ENCODE measurements at places on chromosomes 3 and 15.

DNA sequence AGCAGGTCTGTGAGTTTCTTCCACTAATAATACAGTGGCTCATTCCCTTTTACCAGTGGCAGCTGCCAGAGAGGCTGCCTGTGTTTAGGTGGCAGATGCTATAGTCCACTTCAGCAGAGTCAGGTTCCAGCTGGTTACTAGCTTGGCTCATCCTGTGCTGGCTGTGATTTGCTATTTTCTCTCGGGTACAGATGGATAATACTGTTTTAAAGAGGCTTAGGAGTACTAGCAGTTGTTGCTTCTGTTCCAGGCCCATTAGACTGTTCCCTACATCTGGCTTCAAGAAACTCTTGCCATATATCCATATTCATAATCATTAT is 41.0 kb downstream of the ZNF609 start:
- peak; percentile 25 for DNase-seq

GRCh38 chr3:97389936-97390335 is 374.6 kb upstream of the ARL6 start:
- peak; percentile 7 for DNase-seq

DNA sequence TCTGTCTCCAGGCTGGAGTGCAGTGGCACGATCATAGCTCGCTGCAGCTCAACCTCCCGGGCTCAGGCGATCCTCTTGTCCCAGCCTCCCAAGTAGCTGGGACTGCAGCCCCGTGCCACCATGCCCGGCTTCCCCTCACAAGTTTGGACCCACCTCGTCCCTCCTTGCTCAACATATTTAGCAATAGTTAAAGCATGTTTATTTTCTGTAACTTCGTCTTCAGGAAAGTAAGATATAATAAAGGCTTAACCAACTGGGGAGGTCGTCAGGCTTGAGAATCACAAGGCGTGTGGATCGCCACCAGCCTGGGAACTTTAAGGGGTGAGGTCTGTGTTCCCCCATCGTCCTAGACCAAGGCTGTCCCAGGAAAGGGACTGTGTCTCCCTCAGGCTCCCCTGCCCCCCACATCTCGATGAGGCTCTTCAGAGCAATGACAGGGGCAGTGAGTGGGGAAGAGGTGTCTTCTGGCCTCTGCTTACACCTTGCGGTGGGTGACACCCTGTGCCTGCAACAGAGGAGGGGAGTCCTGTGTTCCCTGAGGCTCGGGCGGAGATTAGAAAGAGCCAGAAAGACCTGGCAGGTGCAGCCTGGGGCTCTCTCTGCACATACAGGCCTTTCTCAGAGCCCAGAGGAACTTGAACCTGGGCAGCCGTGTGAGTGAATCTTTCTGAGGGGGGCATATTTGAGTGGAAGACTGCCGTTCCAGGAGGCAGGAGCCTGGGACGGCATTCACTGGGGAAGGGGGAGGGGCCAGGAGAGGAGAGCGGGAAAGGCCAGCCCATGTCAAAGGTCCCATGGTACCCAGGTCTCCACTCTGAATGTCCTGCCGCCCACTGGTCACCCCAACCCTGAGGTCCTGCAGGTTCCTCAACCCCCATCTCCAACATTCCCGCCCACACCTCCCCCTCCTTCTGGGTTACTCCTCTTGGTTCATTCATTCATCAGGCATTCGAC is 152.3 kb downstream of the SMAD6 start:
- DNase-seq: no peak

DNA sequence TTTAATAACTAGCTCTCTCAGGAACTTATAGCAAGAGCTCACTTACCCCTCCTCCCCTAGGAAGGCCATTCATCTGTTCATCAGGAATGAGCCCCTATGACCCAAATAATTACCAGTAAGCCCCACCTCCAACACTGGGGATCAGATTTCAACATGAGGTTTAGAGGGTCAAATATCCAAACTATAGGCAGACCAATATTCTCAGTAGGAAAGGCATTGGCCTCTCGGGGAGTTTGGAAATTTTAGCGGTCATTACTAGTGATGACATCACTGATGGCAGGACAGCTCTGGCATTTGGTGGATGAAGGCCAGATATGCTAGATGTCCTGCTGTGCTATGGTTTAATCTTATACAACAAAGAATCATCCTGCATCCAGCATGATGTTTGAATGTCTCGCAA is 15.2 kb upstream of the CD47 start:
- DNase-seq: no peak

DNA sequence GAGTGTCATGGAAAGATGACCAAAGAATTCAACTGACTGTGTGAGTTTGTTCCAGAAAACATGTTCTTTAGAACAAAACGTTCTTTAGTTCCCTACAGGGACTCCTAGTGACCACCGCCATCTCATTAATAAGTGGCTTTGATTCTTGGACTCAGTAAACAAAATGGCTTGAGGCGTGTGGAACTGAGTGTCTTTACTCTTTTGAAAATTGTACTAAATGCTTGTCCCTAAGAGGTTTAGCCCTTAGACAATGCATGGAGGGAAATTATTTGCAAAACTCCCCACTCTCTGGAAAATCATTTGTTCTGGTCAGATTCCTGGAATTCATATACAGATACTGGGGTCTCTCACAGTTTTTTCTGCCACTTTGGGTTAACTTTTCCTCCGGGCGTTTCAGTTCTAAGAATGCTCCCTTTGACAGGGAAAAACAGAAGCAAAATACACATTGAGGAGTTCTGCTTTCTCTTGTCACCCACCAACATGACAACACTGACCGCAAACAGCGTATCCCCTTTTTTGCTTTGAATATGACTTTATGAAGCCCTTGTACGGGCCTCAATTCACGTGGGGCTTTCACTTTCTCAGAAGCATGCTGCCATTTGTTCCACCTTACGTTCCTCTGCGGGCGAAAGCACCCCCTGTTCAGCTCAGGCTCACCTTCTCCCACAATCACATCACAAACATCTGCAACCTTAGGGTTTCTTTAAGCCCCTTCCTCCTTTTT is 15.3 kb upstream of the NRROS start:
- no peak for DNase-seq

DNA sequence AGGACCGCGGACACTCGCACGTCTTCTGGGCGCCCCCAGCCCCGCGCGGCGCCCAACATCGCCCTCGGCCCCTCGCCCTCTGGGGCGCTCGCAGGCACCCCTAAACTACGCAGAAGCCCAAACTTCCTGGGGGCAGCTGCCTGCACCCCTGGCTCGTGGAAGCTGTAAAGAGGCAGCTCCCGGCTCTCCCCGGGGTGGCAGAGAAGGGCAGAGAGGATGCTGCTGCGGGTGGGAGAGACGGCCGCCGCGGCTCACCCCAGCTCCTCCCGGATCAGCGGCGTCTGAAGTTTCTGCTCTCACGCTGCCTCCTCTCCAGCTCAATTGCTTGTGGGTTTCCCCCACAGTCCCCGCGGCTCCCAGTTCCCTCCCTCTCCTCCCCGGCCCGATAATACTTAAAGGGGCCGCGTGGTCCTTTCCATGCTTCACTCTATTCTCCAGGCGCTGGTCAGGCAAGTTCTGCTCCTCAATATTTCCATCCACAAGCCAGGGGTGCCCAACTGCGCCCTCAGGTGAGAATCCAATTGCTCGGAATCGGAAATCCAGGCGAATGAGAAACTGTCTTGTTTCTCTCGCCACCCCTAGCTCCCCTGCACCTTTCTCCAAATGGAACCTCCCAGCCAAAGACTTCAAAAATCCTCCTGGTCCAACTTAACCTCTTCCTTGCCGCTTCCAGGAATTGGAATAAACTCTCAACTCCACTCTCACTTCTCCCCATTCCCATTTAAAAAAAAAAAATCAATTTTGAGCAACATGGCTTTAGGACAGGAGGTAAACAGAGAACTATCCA is 748.5 kb downstream of the ROBO1 start:
- DNase-seq: peak; percentile 75

GRCh38 chr15:32664796-32665195 is 23.3 kb downstream of the SCG5 start:
- DNase-seq: no peak

GRCh38 chr3:187821616-187822317 is 76.5 kb upstream of the BCL6 start:
- DNase-seq: no peak

DNA sequence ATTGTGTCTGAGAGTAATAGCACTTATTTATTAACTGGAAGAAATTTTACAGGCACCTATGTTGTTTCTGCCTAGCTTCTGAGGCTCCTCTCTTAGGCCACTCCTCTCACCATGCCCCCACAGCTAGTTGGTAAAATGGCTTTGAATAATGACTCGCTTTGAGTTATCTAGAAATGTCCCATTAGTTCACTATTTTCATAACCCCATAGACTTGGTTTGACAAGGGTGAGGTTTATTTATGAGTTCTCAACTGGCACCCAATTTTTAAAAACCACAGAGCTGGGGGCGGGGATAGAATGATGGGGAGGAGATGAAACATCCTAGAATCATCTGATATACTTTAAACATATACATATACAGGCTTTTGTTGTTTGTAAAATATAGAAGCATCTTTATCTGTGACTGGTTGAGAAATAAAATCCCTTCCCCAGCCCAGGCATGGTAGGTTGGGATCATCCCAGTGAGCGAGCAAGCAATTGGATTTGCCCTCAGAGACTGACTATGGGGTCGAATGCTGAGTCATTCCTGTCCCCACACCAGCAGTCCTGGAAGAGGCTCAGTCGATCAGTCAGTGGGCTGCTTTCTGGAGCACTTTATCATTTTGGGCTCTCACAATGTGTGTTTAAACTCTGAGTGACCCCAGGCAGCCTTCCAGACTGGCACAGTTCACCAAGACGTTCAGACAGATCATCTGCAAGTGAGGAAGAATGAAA is 60.2 kb upstream of the TSEN2 start:
- DNase-seq: no peak

DNA sequence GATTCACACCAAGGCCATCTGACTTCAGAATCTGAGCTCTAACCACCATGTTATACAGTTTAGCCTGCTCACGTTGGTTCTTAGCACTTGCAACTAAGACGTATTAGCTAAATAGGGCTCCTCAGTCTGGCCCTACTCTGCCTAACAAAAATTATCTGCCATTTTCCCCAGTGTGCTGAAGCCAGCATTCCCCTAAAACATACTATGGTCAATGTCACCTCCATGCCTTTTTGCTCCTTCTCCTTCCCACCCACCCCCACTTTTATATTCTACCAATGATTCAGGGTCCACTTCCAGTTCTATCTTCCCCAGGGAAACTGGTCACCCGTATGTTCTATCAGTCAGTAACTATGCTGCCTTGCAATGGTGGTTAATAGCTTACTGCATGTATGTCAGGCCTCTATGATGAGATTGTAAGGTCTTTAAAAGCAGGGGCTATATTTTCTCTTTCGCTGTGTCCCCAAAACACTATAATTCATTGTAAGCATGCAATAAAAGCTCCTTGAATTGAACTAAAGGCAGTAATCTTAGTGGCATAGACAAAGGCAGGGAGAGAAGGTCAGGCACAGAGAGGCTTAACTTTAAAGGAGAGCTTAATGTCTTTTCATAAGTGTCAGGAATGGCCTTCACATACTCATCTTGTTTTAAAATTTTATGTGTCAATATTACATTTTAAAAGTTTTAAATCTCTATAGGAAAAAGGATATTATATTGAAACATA is 23.3 kb downstream of the POPDC2 start:
- DNase-seq: no peak

- peak; percentile 89 for DNase-seq
Measured at GRCh38 chr3:124174476-124174875, 182.6 kb upstream of the ROPN1 start.

DNA sequence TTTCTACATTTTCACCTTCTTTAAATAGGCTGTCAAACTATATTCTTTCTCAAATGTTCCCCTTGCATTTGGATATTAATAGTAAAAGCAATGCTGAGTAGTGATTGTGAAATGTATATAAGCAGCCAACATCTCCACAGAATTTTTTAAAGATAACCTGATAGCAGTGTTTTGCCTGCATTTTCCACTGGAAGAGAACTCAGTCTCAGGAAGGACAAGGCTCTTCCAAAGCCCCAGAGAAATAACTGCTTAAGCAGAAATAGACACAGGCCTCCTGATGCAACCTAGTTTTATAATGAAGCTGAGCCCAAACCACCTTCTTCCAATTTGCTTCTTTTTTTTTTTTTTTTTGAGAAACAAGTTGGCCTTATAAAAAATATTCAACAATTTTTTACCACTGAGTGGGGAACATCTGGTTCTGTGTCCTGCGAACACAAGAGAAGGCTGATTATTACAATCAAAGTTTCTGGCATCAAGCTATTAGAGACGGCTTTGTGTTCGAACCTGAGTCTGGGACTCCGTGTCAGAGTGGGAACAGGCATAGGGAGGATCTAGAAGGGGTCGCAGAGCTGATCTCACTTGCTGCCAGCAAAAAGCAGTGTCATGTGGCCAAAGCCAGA is 332.5 kb upstream of the TBL1XR1 start:
- DNase-seq: no peak

DNA sequence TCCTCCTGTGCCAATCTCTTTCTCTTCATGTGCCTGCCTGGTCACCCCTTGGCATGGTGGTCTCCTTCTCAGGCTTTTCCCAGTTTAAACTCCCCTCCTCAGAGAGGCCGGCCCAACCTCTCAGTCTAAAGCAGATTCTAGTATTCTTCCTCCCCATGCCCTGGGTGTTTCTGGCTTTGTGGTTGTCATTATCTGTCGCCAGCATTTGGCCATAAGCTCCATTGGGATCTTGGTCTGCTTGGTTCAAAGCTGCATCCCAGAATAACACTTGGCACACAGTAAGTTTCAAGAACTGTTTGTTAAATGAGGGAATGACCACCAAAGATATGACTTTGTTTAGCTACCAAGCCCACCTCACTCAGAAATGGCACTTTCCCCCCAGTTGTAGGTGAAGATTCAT is 11.2 kb upstream of the RAD18 start:
- DNase-seq: no peak

GRCh38 chr3:175456466-175456865 is 597.3 kb downstream of the NAALADL2 start:
- no peak for DNase-seq

DNA sequence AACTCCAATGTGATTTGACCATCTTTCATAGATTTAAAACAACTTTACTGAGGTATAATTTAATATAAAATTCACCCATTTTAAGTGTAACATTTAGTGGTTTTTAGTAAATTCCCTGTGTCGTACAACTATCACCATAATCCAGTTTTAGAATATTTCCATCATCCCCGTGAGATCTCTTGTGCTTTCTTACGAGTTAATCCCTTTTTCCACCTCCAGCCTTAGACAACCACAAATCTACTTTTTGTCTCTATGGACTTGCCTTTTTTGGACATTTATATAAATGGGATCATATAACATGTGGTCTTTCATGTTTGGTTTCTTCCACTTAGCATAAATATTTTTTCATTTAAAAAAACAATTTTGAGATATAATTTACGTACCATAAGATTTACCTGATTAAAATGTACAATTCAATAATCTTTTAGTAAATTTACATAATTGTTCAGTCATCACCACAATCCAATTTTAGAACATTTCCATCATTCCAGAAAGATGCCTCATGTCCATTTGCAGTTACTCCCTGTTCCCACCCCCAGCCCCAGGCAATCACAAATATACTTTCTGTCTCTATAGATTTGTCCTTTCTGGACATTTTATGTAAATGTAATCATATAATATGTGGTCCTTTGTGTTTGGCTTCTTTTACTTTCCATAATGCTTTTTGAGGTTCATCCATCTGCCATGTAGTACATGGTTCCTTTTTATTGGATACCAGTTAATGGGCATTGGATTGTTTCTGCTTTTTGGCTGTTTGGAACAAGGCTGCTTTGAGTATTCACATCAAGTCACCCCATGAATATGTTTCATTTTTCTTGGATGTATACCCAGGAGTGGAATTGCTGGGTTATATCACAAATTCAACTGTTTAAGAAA is 3.1 kb downstream of the OXSR1 start:
- DNase-seq: no peak

GRCh38 chr15:35992791-35993190 is 446.8 kb upstream of the DPH6 start:
- DNase-seq: no peak
